ENCODE measurements at places on chromosomes 1 and 21.

DNA sequence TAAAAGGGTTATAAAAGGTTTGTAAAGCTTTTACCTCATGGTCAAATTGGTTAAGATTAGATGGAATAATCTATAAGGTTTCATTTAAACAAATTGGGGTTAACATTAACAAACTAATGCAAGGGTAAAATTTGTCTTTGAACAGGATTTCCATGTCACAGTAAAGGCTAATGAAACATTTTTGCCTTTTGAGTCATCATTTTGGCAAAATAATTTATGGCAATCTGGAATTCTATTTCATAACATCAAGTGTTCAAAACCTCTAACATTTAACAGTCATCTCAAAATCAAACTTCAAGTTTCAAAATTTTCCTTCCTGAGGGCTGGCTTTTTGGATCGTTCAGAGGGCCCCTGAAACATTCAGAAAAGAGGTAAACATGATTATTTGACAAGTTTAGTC lies 6.6 kb upstream of the CD46 start:
- DNase-seq = no peak

- no peak for DNase-seq
These were observed 189.6 kb downstream of the NPHP4 start for GRCh38 chr1:5802606-5803005.

- no peak for DNase-seq
These were observed 78.5 kb downstream of the SLC35F3 start for GRCh38 chr1:233982827-233983518.

GRCh38 chr1:202565890-202566602 lies 144.2 kb downstream of the SYT2 start:
- no peak for DNase-seq

DNA sequence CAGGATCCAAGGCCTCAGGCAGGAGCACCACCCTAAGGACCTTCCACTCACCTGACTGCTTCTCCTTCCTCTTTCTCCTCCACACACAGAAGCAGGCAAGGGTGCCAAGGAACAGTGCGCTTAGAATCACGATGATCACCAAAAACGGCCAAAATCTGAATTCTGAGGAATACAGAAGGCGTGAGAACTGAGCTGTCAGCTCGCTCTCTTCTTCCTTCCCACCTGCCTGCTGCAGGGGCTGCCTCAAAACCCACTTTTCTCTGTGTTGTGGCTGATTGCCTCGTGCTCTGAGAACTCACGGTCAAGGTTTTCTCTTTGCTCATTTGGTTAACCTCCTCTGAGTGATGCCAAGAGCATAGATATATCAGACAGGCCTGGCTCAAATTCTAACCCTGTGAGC lies 23.8 kb downstream of the CD244 start:
- no peak for DNase-seq

- DNase-seq = no peak
These were observed 71.6 kb downstream of the CD2 start for GRCh38 chr1:116825720-116826438.

DNA sequence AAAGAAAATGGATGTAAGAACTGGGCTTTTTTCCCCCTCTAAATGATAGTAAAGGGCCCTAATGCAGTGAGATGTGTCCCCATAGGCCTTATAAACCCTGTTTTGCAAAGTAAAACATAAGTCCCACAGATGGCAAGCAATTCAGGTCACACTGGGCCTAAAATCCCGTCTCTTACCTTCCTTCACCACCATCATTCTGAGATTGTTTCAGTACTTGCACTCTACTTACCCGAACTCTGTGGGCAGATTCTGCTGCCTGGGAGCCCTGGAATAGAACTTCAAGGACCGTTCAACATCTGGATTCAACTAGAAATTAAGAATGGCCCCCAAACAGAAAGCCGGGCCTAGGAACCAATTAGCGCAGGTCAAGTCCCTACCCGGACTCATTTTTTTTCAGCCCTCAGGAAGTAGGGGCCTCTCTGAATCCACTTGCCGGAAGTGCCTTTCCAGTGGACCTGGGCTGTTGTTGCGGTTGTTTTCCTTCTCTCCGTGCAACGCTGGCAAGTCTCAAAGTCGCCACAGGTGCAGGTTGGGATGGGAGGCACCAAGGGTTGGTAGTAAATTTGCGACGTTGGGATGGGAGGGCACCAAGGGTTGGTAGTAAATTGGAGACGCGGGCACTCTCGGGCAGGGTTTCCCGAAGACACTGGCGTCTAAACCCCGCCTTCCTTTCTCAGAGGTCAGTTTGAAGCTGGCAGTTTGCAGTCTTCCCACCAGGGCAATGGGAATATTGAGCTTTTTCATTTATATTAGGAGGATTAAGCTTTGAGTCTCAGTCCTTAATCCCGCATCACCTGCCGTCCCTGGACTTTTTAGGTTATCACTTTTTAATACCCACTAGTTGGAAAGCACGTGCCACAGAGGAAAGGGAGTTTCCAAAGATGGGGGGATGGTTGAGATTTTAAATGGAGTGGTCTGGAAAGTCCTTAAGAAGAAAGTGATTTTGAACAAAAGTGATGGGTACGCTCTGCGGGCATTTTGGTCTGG lies at the start of gene TMEM69:
TSS of gene TMEM69 (plus strand) at position 428 of the 987 bp plus-strand sequence. CDS start 2,888 bp downstream, outside the sequence.
- peak; percentile 79 for DNase-seq

DNA sequence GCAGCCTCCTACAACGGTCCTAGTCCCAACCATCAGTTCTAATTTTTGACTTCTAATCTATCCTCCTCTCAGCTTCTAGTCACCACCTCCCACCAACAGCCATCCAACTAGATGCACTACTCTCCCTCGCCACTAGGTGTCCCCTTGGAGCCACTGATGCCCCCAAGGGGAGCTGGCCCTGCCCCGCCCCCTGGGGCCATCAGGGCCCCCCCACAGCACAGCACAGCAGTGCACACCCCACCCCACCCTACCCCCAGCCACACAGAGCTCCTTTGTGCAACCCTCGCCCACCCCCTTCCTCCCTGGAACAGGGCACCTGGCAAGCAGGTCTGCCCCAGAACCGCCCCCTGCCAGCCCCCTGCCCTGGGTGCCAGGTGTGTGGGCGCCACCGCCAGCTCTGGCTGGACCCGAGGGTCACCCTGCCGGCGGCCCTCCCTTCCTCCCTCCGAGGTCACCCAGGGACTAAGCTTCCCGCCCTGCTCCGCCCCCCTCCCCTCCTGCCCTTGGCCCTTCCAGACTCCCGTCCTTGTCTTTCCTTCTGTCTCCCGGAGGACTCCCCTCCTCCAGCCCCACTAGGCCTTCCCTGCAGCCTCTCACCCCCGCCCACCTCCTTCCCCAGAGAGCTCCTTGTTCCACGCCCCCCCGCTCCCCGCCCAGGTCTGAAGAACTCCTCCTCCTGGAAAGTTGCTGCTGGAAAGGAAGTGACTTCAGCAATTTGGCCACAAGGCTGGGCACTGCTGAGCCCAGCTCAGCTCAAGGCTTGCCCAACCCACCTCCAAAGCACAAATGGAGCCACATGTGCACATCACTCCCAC lies 47.0 kb downstream of the AHDC1 start:
- peak; percentile 92 for DNase-seq

DNA sequence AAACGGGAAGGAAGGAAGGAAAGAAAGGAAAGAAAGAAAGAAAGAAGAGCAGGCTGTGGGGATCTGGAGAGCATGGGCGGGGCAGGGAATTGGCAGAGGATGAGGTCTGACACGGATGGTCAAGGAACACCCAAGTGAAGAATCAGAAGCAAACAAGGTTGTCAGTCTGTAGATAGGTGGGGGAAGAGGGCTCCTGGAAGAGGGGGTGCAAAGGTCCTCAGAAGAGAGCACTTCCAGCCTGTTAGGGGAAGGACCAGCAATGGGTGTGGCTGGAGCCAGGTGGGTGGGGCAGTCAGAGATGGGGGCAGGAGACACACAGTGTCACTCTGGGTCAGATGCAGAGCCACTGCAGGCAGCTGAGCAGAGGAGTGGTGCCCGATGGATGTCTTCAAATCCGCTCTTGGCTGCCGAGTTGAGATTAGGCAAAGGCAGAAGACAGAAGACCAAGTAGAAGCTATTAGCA lies 11.0 kb upstream of the PLA2G2C start:
- DNase-seq = no peak

- no peak for DNase-seq
These were observed 79.1 kb downstream of the CDC7 start for GRCh38 chr1:91579658-91580228.

DNA sequence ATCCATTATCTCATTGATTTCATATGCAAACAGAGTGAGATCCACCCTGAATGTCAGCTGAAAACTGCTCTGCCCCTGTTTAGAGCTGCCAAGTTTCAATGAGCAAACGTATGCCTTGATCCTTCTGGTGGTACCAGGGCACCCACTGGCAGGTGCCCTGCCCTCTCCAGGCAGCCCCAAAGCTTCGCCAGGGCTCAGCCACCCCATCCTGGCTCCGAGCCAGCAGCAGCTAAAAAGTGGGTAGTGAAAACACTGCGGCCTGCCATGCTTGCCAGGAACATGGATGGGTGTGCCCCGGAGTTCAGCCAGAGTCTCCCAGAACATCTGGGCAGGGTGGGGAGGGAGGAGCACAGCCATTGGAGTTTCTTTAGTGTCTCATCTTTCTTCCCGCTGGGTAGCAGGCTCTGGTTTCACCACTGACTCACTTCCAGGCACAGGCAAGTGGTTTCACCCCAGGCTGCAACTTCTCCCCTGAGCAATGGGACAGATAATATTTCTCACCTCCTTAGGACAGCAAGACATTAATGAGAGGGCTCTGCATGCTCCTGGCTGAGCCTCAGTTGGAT lies 8.1 kb upstream of the LMX1A start:
- peak; percentile 72 for DNase-seq

GRCh38 chr1:201883786-201884185 lies 4.9 kb upstream of the SHISA4 start:
- no peak for DNase-seq

DNA sequence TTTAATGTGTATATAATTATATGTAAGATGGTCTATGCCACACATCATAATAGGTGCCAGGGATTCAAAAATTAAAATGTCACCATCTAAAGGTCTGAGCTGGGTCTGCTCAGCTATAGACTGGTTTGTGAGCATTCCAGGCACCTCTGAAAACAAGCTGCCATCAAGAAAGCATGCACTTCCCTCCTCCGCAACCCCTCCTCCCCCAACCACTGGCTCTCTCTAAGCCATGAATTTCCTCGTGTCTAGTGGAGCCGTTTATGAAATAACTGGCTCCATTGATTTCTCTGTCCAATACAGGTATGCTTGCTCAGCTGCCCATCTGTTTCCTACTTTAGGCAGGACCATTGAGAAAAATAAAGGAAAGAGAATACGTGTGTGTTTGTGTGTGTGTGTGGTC lies 522.6 kb upstream of the PLXNA2 start:
- DNase-seq = no peak

DNA sequence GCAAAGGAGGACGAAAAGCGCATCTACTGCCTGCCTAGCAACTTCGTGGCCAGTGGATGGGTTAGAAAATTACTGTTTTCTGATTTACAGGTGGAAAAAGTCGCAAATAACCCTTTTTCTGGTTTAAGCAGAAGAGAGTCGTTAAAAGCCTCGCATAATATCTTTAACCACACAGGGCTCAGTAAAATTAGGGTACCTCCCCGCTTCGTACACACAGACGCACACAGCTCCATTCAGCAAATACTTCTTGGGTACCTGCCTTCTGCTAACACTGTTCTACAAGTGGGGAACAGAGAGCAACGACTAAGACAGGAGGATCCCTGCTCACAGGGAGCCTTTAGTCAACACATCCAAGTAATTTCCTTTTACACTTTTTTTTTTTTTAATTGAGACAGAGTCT lies 704 bp downstream of the ALG6 start:
- no peak for DNase-seq

GRCh38 chr1:71490432-71490831 lies 409.6 kb upstream of the ZRANB2 start:
- DNase-seq = no peak

- DNase-seq = no peak
These were observed 62.8 kb downstream of the SLX9 start for GRCh38 chr21:45002381-45003204.

DNA sequence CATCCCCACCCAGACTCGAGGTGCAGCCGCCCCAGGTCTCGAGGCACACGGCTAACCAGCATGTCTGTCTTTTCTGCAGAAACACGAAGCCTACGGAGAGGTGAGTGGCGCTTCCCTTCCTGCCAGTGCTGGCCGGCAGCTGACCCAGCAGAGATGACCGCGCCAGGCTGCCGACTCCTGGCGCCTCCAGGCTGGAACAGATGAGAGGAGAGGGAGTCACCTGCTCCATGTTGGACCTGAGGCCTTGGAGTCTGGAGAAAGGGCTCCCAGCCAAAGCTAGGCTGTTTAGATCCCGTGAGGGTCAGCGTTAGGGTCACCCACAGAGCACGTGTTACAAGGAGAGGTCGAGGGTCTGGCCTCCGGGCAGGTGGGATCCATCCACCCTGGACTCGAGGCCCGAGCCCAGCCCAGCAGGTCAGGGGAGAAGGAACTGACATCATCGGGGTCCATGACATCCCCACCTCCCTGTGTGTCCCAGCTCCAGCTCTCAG lies 14.9 kb downstream of the COL6A2 start:
- no peak for DNase-seq

- DNase-seq = no peak
These were observed 368.0 kb downstream of the HHAT start for GRCh38 chr1:210696709-210697108.

GRCh38 chr1:109785446-109786111 lies 21.9 kb upstream of the EPS8L3 start:
- no peak for DNase-seq

GRCh38 chr1:19480282-19480681 lies 5.1 kb downstream of the CAPZB start:
- no peak for DNase-seq

DNA sequence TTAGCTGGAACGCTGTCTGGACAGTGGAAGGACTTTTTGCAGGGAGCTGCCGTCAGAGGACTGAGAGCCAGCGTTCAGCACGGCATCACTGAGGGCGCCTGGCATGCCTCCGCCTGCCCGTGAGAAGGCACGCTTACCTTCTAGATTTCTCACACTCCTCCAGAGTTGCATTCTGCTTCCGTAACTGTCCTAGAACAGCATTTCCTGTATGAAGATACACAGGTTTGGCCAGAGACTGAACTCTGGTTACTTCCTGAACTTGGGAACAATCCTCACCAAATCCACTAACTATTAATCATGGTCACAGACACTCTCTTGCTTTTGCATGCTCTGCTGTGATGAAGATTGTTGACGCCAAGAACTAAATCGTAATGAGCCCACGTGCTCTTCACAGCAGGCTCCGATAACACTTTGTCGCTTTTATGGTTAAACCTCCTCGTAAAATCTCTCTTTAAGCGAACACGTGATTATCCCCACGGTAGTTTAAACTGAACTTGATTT lies 93.5 kb downstream of the KIF26B start:
- DNase-seq = no peak

DNA sequence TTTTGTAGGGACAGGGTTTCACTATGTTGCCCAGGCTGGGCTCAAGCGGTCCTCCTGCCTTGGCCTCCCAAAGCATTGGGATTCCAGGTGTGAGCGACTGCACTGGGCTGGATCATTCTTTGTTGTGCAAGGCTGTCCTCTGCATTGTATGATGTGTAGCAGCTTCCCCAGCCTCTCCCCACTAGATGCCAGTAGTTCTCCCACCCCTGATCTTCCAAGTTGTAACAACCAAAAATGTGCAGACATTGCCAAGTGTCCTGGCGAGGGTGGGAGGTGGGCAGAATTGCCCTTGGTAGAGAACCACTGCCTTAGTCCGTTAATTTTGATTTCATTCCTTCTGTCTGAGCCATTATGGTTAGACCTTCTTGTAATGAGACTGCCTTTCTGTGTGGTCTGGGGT lies 7.2 kb downstream of the GALNT2 start:
- no peak for DNase-seq

- DNase-seq = no peak
These were observed 57.0 kb downstream of the PTP4A2 start for GRCh38 chr1:31880957-31881687.

GRCh38 chr1:44786841-44787426 lies 1.0 kb downstream of the BEST4 start:
- no peak for DNase-seq
